ENCODE measurements at places on chromosomes 2 and 18.

DNA sequence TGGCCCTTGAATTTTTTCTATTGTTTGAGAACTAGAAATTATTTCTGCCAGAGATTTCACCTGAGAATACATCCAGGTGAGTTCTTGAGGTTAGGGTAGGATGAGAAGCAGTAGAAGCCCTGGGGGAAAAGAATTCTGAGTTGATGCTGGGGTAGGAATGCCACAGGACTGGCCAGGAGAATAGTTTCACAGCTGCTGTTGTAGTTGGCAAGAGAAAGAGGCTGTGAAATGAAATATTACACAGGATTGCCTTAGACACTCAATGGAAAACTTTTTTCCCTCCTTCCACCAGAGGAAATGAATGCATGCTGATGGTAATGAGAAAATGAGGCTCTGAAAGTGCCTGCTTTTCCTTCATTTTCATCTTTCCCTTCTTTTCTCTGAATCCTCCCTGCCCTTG is 54.6 kb downstream of the PRKCE start:
- no peak for DNase-seq

DNA sequence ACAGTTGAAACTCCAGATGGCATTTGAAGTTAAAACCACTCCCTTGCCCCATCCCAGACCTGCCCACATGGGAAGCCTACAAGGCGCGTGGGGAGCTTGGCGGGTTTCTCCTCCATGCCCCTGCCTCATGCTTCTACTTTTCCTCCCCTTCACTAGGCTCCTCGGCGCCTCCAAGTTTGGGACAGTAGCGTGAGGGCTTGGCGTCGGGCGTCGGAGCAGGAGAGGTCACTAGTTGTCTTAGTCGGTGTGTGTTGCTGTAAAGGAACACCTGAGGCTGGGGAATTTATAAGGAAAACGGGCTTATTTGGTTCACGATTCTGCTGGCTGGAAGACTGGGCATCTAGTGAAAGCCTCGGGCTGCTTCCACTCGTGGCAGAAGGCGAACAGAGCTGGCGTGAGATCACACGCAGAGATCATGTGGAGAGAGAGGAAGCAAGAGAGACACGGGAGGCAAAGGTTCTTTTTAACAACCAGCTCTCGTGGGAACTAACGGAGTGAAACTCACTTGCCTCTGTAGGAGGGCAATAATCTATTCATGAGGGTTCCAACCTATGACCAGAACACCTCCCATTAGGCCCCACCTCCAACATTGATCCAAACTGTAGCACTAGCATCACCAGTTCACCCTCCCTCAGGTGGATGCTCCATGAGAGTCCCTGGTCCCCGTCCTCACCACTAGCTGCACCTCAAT is 25.3 kb downstream of the ITM2C start:
- DNase-seq, result no peak

- no peak for DNase-seq
These were observed 1329.5 kb upstream of the ZEB2 start for GRCh38 chr2:145849466-145849865.

- DNase-seq, result no peak
These were observed 22.1 kb upstream of the CTDP1 start for GRCh38 chr18:79657342-79657996.

GRCh38 chr18:58593938-58594337 is 35.0 kb downstream of the ALPK2 start:
- no peak for DNase-seq

DNA sequence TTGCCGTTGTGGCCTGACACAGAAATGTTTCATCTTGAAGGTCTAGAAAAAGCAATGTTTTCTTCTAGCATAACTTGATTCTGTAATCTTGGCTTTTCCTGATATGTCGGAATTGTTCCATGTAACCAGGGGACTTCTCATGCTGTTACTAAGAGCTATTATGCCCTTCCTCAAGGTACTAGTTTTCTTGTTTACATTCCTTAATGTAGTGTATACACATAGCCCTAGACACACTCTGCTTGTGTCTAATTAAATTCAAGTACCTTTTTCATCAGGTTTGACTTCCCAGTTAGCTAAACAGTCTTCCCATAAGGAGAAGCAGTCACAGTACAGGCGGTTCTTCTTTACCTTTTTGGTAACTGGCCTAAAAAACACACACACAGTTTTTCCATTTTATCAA is 122.8 kb upstream of the MSH6 start:
- no peak for DNase-seq

DNA sequence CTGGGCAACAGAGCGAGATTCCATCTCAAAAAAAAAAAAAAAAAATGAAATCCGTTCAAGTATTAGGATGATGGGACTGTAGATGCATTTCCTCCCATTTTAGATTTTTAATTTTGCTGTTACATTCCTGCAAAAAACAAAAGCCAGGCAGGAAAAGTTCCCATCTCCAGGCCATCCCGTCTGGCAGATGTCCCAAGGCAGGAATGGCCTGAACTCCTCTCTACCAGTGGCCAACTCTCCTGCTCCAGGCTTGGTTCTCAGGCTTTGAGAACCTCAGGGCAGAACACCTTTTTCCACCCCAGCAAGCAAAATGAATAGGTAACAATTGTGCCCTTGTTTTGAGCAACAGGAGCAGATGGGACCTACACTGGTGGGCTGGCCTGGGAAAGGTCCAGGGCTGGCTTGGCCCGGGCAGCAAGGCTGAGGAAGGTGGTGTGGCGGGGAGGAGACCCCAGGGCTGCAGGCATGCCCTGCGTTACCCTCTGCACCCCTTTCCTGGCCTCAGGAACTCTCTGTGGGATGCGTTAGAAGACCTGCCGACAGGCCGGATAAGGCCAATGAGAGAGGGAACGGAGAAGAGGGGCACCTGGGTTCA is 86.0 kb downstream of the FAM210A start:
- DNase-seq, result no peak

GRCh38 chr18:75221897-75222296 is 11.3 kb downstream of the TSHZ1 start:
- no peak for DNase-seq

DNA sequence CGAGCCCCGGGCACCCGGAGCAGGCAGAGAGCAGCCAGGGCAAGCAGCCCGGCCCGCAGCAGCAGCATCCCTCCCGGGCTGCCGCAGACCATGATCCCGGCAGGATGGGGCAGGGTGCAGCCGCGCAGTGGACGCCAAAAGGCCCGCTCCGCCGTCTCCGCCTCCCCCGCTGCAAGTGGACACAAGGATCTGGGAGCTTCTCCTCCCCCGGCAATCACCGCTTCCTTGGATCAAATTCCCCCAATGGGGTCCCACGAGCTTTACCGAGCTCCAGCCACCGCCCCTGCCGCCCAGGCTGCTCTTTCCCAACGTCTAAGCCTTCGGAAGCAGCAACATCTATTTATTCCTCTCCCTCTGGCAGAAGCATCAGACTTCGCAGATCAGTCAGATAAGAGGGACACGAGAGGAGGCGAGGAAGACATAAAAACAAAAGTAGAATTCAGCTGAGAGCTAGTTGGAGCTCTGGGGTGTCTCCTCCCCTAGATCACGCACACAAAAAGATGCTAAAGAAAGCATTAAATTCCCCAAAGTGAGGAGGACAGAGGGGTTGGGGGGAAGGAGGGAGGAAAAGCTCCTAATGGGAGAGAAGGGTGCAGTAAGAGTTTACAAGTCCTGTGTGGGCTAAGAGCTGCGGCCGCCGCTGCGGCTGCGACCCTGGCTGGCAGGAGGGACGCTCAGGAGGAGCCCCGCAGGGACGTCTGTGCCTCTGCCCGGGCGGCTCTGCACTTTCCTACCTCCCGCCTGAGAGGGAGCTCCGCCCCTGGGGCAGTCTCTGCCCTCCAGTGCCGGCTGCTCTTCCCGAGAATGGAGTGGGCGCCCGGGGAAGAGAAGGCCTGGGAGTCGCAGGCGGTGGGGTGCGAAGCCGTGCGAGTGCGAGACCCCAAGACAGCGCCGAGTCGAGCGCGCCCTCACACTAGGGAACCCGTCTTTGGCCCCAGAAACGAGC is at the start of gene FRZB:
Gene FRZB (minus strand): TSS at position 177 of the 946 bp plus-strand sequence. CDS start 85 bp downstream, at position 92.
- DNase-seq, result no peak

DNA sequence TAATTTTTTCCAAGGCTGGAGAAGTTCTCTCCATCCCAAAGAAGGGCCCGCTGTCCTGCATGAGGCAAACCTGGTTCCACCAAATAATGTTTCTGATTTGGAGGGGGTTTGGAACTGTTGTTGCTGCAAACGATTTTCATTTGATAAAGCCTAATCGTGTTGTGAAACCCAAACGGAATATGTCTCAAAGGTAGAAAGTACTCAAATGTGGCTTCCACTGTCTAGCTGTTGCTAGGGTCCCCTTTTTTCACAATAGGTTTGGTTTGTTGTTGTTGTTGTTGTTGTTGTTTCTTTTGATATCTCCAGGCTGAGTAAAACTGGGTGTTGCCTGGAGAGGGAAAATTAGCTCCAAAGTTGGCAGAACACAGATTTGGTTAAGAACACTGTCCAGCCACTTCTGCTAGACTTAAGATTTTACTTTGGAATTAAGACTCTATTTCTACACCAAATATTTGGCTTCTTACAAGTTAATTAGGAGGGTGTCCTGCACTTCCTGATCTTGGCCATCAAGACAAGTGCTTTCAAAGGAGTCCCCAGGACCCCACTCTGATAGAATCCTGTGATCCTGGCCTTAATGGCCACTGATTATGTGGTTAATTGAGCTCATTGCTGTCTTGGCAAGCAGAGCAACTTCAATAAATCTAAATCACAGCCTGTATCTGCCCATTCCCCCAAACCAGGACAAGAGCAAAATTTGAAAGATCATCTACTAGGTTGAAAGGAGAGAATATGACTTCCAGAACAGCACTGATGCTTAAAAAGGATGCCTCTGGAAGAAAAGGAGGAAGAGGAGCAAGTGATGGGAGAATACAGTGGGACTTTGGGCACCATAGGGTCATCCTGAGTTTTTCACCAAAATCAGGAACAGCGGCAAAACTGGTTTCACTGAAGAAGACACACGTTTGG is 3.3 kb upstream of the HOXD13 start:
- DNase-seq, result no peak

DNA sequence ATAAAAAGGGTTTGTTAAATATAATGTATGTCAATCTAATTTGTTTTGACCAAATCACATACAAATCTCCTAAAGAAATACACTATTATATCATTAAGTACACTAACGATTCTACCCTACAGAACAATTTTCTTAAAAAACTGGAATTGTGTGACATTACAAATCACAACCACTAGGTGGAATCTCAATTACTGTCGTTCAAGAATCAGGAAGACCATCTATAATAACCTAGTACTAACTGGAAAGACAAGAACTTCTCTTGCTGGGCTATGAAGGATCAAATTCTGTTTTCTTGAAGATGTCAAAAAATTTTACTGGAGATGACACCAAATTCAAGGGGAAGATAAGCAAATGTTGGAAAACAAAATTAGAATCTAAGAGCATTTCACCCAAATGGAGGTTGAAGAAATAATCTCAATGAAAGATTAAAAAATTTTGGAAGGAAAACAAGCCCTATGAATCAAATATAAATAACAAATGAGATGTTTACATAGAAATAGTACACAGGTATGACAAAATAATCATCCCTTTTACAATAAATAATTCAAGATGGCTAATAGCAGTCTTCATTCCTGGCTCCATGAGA is 110.9 kb downstream of the STK39 start:
- DNase-seq, result no peak

DNA sequence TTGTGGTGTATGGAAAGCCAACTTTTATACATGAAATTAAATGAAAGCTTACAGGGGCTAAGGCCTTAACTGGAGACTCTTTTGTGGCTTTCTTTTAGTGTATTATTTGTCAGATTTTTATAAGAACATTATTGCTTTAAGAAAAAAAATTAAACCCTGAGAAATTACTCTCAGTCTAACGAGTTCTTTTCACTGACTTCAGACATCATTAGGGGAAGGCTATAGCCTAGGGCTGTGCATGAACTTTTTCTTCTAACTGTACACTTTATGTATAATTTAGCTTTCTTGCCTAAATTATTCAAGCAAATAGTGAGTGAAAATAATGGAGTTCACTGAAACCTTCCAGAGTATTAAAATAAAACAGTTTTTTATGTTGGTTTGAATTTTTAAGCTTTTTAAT is 151.1 kb upstream of the MEIS1 start:
- DNase-seq, result no peak

DNA sequence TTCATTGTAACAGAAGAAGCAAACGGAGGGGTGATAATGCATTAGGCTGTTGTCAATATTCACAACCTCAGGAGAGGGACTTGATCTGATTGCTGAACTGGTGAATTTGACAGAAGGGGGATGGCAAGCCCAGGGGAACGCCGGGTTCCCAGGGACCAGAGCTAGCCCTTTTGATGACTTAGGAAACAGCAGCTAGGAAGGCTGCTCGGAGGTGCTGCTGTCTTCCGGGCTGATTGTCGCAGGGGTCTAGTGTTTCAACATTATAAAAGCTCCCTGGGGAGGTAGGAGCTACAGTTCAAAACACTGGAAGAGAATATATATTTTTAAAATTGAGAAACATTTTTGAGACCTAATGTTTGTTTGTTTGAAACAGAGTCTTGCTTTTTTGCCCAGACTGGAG is 47.3 kb downstream of the CD8B2 start:
- no peak for DNase-seq

GRCh38 chr2:196086517-196087368 is 18.1 kb upstream of the DNAH7 start:
- DNase-seq, result no peak

- no peak for DNase-seq
These were observed 22.1 kb downstream of the INHBB start for GRCh38 chr2:120368086-120368485.

- no peak for DNase-seq
These were observed 8.7 kb upstream of the METAP1D start for GRCh38 chr2:171991027-171991426.

DNA sequence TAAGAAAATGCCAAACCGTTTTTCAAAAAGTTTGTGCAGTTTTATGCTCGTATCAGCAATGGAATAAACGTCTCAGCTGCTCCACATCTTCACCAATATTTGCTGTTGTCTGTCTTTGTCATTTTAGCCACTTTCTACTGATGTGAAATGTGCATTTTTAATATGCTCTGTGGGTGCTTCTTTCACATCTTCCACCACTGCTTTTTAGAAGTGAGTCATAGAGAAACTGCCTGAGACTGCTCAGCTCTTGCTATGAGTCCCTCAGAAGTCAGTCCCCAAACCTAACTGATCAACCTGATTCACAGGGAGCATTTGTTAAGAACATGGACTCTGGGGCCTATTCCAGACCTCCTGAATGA is 41.0 kb upstream of the EPC2 start:
- DNase-seq, result no peak

DNA sequence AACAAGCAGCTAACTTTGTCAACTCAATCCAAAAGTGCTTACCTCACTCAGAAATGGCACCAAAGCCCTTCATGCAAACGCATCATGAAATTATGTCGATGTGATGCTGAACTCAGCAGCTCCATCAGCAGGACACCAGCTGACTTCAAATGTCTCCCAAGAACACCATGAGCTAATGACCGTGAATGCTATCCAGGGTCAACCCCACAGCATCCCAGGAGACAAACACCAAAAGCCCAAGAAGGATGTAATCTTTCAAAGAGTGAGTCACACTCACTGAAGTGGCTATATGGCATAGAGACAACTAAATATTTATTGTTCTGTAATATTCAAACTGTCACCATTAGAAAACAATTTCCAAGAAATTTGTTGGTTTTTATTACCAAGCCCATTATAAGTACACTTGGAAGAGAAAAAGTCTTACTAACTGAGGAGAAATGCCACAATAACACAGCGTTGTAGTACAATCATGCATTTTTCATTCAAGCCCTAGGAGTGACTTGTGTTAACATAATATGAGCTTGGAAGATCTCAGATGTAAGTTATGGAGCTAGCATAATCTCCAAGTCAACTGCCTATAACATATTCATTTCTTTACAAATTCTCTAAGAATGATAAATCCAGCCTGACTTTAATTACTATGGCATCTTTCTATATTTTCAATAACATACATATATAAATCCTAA is 165.0 kb upstream of the CCDC68 start:
- no peak for DNase-seq

GRCh38 chr2:104177179-104177578 is 676.7 kb upstream of the POU3F3 start:
- no peak for DNase-seq

All from CD4-positive, alpha-beta T cell treated with Interleukin-15 for 1 hour (primary cell).